ENCODE measurements at places on chromosomes 3 and 15. TPM values are rescaled to one million over a fixed set of nuclear protein-coding genes. Genes with fewer than 3 reads are reported as not detected.

GHSR gene
- not detected for total RNA-seq

AGTR1 gene
- not detected for total RNA-seq

TNNC1 gene
- 0.32 TPM for total RNA-seq

SLC9C1 gene
- total RNA-seq = not detected

CEP19 gene
- total RNA-seq = 3.9 TPM

THOC7 gene
- 106 TPM for total RNA-seq

JAGN1 gene
- total RNA-seq = 42.4 TPM

CCDC39 gene
- not detected for total RNA-seq

- H3K27me3 ChIP-seq = no peaks in the 10 kb centered on the region
- no peaks in the 10 kb centered on the region for H3K36me3 ChIP-seq
- no peak overlapping the region for H3K4me3 ChIP-seq
- H3K4me1 ChIP-seq = no peaks in the 10 kb centered on the region
- H3K27ac ChIP-seq = no peak overlapping the region
- DNase-seq = no peak
These were observed 156.0 kb downstream of the NAALADL2 start for GRCh38 chr3:175015056-175015635.

DNA sequence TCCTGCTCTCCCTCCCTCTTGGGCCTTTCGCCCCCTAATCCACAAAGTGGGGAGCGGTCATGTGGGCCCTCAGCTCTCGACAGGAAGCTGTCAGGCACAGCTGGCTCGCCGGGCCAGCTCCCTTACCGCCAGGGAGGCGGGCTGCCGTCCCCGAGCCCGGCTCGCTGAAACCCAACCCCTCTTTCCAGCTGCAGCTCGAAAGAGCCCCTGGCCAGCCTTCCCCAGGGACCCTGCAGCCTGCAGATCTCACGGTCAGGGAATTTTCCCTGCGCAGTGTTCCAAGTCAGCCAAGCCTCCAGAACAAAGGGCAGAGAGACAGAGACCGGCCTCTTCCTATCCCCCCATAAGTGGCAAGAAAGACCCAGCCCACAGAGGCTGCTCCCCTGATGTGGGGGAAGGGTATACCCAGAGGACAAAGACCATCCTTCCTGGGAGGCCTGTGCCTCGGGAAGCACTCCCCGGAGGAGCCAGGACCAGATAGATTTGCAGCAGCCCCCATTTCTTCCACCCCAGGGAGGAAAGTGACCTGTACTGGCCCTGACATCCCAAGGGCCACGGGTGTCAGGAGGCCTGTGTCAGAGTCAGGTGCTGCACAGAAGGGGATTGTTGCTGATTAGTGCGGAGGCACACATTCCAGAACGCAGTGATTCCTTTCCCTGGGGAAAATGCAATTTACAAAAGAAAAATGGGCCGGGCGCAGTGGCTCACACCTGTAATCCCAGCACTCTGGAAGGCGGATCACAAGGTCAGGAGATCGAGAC lies 32.6 kb downstream of the MAGEF1 start:
- no peaks in the 10 kb centered on the region for H3K36me3 ChIP-seq
- no peak for DNase-seq
- H3K4me3 ChIP-seq = no peak overlapping the region
- H3K4me1 ChIP-seq = no peaks in the 10 kb centered on the region
- no peak overlapping the region for H3K27ac ChIP-seq
- peaks cover 8% of the 10 kb centered on the region for H3K27me3 ChIP-seq

DNA sequence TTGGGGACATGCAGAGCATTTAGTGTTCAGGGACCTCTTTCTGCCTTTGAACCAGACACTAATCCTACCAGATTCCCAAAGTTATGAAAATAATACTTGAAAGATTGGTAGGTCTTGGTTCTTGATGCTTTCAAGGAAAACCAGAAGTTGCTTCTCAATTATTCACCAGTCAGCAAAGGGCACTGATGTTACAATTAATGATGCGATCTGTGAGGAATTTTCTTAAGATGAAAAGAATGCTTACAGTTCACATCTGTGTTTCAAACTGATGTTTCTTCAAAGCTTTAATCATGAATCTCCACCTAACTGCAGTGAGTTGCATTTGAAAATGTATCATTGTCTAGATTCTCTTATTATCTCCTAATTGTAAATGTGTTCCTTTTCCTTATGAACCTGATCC lies 161.0 kb downstream of the NAALADL2 start:
- H3K36me3 ChIP-seq = no peaks in the 10 kb centered on the region
- no peaks in the 10 kb centered on the region for H3K4me1 ChIP-seq
- no peak overlapping the region for H3K4me3 ChIP-seq
- no peak for DNase-seq
- no peaks in the 10 kb centered on the region for H3K27me3 ChIP-seq
- no peak overlapping the region for H3K27ac ChIP-seq

DNA sequence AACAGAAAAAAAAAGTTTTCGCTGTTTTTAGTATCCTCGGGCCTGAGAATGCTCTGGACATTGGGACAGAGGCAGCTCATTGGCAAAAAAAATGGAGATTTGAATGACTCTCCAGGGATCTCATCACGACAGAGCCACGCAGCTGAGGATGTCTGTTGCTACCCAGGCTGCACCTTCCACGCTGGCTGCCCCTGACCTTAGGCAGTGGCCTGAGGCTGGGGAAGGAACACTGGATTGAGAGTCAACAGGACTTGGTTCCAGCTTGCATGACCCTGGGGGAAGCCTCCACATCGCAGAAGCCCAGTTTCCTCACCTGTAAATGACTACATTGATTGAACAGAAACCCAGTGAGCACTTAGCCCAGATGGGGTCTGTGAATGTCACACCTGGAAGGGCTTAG lies 8.7 kb upstream of the ACSBG1 start:
- no peak for DNase-seq
- H3K4me1 ChIP-seq = no peaks in the 10 kb centered on the region
- peaks cover 16% of the 10 kb centered on the region for H3K27me3 ChIP-seq
- H3K36me3 ChIP-seq = no peaks in the 10 kb centered on the region
- H3K27ac ChIP-seq = no peak overlapping the region
- H3K4me3 ChIP-seq = no peak overlapping the region

- peaks cover 3% of the 10 kb centered on the region for H3K27me3 ChIP-seq
- no peaks in the 10 kb centered on the region for H3K36me3 ChIP-seq
- no peak for DNase-seq
These were observed 41.3 kb downstream of the GLDN start for GRCh38 chr15:51382787-51383186.

- peaks cover 88% of the 10 kb centered on the region for H3K4me1 ChIP-seq
- H3K4me3 ChIP-seq = no peak overlapping the region
- peak overlapping the region; percentile 41 for H3K27ac ChIP-seq
These were observed 9.2 kb downstream of the NFKBIZ start for GRCh38 chr3:101858464-101859030.

DNA sequence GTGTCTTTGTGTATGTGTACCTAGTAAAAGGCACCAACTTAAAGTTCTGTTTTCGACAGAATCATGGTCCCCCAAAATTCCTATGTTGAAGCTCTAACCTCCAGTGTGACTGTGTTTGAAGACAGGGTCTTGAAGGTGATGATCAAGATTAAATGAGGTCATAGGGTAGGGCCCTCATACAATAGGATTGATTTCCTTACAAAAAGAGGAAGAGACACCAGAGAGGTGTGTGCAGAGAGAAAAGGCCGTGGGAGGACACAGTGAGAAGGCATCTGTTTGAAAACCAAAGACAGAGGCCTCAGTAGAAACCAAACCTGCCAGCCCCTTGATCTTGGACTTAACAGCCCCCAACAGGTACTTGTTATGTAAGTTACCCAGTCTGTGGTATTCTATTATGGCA lies 52.0 kb upstream of the CORO2B start:
- H3K4me1 ChIP-seq = peaks cover 35% of the 10 kb centered on the region
- no peak overlapping the region for H3K4me3 ChIP-seq
- H3K36me3 ChIP-seq = no peaks in the 10 kb centered on the region
- no peak overlapping the region for H3K27ac ChIP-seq
- H3K27me3 ChIP-seq = peaks cover 26% of the 10 kb centered on the region

GRCh38 chr15:93372208-93372864 lies 283.3 kb upstream of the RGMA start:
- H3K36me3 ChIP-seq = no peaks in the 10 kb centered on the region
- H3K4me3 ChIP-seq = no peak overlapping the region
- no peak overlapping the region for H3K27ac ChIP-seq
- H3K27me3 ChIP-seq = no peaks in the 10 kb centered on the region

GRCh38 chr15:80182611-80183261 lies 29.9 kb downstream of the FAH start:
- H3K4me3 ChIP-seq = no peak overlapping the region
- no peak overlapping the region for H3K27ac ChIP-seq
- no peaks in the 10 kb centered on the region for H3K4me1 ChIP-seq
- DNase-seq = no peak
- H3K27me3 ChIP-seq = no peaks in the 10 kb centered on the region
- peaks cover 40% of the 10 kb centered on the region for H3K36me3 ChIP-seq

- no peak for DNase-seq
- H3K36me3 ChIP-seq = no peaks in the 10 kb centered on the region
- peaks cover 3% of the 10 kb centered on the region for H3K27me3 ChIP-seq
- peaks cover 46% of the 10 kb centered on the region for H3K4me1 ChIP-seq
- no peak overlapping the region for H3K27ac ChIP-seq
- H3K4me3 ChIP-seq = no peak overlapping the region
These were observed 1.6 kb upstream of the RBMS3 start for GRCh38 chr3:29279286-29279685.

DNA sequence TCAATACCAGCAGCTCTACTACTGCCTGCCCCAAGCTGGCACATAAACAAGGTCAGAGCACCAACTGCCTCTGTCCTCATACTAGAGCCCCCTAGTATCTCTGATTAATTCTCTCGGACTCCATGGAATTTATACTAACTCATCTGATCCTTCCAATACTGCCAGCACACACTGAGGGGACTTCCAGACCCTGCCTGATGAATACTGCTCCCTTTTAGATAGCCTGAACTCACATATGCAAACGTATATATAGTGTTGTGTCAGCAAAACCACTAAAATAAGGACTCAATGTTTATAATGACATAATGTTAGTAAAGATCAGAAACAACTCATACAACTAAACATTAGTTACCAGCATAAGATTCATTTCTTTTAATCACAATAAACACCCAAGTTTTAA lies 25.0 kb downstream of the CEP70 start:
- H3K36me3 ChIP-seq = peaks cover 10% of the 10 kb centered on the region
- peaks cover 12% of the 10 kb centered on the region for H3K4me1 ChIP-seq
- no peak for DNase-seq
- no peaks in the 10 kb centered on the region for H3K27me3 ChIP-seq

DNA sequence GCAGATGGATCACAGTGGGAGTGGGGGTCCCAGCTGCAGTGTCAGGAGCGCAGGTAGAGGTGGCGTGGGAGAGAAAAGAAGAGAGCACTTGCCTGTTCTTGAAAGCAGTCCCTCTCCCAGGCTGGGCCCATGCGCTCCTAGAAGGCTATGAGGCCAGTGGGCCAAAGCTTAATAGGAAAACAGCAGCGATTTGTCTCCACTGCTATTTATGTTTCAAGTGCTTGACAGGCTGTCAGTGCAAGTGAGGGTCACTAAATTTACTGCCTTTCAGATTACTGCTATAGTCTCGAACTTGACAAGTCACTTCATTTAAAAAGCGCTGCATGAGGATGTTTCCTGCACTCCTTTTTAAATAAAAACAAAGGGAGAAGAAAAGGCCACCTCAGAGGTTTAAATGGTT lies 239.5 kb downstream of the GAP43 start:
- no peak overlapping the region for H3K27ac ChIP-seq
- no peak for DNase-seq
- H3K36me3 ChIP-seq = no peaks in the 10 kb centered on the region
- no peak overlapping the region for H3K4me3 ChIP-seq
- H3K27me3 ChIP-seq = peaks cover 4% of the 10 kb centered on the region
- no peaks in the 10 kb centered on the region for H3K4me1 ChIP-seq

DNA sequence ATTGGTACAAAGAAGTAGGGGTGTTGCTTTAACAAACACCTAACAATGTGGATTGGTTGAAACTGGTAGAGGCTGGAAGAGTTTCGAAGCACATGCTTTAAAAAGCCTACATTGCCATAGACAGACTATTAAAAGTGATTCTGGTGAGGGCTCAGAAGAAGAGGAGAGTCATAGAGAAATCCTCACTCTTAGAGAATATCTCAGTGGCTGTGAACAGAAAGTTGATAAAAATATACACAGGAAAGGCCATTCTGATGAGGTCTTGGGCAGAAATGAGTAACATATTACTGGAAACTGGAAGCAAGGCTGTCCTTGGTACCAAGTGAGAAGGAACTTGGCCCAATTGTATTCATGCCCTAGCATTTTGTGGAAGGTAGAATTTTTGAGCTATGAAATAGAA lies 173.7 kb upstream of the CRBN start:
- H3K27ac ChIP-seq = no peak overlapping the region
- H3K4me3 ChIP-seq = no peak overlapping the region
- H3K27me3 ChIP-seq = no peaks in the 10 kb centered on the region
- no peaks in the 10 kb centered on the region for H3K4me1 ChIP-seq

GRCh38 chr3:151960961-151961580 lies 87.6 kb downstream of the SUCNR1 start:
- H3K36me3 ChIP-seq = no peaks in the 10 kb centered on the region
- no peak for DNase-seq
- peaks cover 14% of the 10 kb centered on the region for H3K27me3 ChIP-seq
- H3K27ac ChIP-seq = no peak overlapping the region

DNA sequence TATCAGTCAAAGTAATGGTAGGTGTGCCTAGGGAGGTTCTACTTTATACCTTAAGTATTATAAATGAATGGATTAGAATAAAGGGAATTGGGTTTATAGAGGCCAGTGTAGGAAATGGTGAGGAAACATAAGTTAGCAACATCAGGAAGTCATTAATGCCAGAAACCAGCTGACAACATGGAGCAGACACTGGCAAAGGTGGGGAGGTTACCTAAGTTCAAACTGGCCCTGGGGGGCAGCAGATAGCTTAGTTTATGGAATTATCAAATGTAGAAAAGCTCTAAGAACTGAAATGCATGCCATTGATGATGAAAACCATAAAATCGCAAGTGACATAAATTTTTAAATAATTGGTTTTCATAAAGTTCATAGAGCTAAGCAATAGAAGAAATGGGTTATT lies 498.6 kb downstream of the NAALADL2 start:
- DNase-seq = no peak
- H3K27ac ChIP-seq = no peak overlapping the region
- no peak overlapping the region for H3K4me3 ChIP-seq
- no peaks in the 10 kb centered on the region for H3K4me1 ChIP-seq

GRCh38 chr3:126516152-126516935 lies 1.2 kb downstream of the UROC1 start:
- no peak for DNase-seq
- no peak overlapping the region for H3K27ac ChIP-seq
- no peak overlapping the region for H3K4me3 ChIP-seq
- no peaks in the 10 kb centered on the region for H3K36me3 ChIP-seq
- no peaks in the 10 kb centered on the region for H3K4me1 ChIP-seq

DNA sequence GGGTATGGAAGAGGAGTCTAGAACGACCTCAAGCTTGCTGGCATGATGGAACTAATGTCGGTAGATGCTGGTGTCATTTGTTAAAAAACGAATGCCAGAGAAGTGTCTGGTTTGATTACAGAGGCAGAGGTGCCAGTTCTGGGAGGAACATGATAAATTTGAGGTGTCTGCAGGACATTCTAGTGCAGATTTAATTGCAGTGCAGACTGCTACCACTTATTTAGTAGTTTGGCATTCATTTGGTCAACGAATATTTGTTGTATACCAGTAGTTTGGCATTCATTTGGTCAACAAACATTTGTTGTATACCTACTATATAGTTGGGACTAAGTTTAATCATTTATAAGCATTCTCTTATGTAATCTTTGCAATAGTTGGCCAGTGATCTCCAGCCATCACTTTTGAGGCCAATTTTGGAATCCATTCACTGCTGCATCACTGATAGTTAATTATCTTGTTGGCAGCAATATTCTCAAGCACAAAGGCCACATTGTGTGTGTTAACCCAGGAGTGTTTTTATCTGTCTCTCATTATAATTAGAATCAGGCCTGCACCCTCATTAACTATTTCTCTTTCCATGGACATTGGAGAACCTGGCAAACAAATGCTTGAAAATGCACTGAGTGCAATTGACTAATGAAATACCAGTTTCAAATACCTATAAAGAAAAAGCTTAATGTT lies 19.5 kb upstream of the TGFBR2 start:
- H3K4me1 ChIP-seq = no peaks in the 10 kb centered on the region
- no peak for DNase-seq
- no peak overlapping the region for H3K4me3 ChIP-seq
- H3K27ac ChIP-seq = no peak overlapping the region
- no peaks in the 10 kb centered on the region for H3K36me3 ChIP-seq

Data from activated T-helper 1 cell treated with anti-CD3 and anti-CD28 coated beads, Interleukin-12 subunit alpha, Interleukin-12 subunit beta, Interleukin-2, Interleukin-4 antibody, amounts not matched to agents 30 ng/mL and 10 ng/mL and 1 ng/mL, durations not matched to agents 14 hours and 24 hours and 36 hours (primary cell).